ENCODE measurements at places on chromosomes 4 and X.

DNA sequence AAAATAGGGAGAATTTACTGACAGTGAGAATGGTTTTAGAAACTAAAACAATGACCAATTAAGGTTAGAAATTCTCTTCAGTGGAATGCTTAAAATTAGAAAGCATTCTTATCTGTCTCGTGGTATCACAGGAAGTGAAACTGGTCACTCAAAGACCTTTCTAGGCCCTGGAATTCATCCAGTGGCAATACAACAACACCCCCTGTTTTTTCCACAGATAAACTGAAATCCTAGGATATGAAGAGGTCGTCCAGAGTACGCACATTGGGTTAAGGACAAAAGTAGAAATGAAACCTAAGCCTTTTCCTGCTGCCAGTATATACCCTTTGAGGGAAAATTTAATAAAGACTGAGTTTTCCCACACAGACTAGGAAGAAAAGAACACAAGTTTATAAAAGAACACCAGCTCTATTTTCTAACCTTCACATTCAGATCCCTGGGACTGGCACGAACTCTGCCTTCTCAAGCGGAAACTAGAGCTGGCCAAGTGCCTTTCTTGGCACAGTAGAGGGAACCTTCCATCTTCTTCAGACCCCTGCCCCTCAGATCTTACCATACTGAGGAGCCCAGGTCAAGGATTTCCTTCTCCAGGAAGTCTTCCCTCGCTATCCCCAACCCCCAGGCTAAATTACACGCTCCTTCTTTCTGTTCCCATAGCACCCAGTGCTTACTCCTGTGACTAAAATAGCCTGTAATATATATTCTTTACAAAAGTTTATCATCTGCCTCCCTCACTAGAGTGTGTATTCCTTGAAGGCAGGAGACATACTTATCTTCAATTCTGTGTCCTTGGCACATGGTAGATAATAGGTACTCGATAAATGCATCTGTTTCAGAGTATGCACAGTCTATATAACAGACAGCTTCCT lies 16.9 kb downstream of the LHFPL1 start:
- DNase-seq = no peak

DNA sequence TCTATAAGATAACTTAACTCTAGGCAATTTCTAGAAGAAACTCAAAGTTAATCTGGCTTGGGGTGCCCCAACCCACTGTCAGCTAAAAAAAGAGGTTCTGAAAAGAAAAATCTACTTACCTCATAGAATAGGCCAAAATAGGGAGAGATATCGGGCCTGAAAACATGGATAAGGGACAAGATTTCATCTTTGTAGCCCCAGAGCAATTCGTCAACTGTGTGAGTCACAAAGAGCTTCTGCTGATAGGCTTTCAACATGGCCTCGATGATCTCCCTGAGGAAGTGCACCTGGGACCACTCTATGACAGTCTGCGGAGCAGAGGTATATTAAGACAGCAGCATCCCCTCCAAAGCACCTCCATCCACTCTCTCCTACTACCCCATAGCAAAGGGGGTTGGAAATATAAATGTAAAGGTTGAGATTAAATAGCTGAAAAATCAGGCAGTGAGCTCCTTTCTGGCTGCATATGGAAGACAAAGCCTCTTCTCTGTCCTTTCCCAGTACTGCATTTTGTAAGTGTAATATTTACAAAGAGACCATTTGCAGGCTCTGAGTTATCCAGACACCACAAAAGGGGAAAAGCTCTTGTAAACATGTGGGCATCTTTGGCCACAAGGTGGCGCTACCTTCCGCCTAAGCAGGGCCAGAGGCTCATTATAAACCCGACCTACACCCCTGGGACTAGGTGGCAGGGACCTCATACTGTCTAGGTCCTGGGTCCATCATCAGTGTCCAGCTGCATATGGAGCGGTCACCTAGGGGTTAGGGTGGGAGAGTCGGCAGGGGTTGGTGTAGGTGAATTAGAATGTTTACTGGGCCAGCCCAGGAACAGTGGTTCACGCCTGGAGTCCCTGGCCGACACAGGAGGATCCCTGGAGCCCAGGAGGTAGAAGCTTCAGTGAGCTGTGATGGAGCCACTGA lies 31.5 kb upstream of the NUP54 start:
- DNase-seq = peak; percentile 77

- no peak for DNase-seq
Observed at GRCh38 chr4:137432446-137433311, 99.6 kb downstream of the PCDH18 start.

GRCh38 chr4:75672461-75673026 lies 667 bp downstream of the G3BP2 start:
- DNase-seq = peak; percentile 79

DNA sequence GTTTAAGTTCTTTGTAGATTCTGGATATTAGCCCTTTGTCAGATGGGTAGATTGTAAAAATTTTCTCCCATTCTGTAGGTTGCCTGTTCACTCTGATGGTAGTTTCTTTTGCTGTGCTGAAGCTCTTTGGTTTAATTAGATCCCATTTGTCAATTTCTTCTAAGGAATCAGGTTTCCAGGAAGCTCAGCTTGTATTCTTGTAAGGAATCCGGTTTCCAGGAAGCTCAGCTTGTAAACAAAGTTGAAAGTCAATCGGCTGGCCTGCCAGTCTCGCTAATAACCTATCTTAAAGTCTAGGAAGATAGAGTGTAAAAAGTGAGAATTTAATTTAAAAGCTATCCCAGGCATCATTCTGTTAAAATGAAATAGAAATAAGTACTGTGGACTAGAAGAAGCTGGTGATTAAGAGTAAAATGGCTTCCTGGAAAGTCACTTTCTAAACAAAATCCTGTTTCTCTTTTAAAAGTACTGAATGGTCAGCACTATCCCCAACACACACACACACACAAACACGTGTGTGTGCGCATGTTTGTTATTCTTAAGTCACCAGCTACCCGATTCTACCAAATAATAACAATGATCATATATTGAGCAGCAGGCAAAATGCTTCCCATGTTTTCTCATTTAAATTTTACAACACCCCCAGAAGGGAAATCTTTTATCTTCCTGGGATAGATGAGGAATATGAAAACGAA lies 171.7 kb downstream of the PAPSS1 start:
- no peak for DNase-seq

DNA sequence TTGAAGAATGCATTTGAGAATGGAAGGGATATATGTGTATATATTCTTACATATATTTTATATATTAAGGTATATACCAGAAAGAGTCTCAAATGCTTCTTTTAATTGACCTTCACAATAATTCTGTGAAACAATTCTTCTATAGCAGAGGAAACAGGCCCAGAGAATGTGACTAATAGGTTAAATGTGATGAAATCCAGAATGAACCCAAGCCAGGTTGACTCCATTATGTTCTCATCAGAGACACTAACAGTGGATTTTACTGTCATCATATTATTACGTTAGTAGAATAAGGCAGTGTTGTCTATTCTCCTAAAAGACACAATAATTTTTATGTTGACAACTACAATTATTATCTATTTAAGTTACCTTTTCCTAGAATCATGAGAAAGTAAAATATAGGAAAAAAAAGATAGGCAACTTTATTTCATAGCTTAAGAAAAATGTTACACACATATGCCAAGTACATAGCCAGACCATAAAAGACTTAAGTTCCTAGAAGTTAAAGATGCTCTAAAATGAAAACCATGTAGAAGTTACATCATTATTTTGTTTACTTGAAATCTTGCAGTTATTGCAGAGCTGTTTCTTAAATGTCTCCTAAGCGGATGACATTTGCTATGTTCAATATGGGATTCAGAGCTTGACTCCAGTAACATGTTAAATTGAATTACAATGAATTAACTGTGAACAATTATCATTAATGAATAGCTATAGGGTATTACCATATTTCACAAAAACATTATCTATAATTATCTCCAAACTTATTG lies 56.2 kb upstream of the ANKRD50 start:
- no peak for DNase-seq

DNA sequence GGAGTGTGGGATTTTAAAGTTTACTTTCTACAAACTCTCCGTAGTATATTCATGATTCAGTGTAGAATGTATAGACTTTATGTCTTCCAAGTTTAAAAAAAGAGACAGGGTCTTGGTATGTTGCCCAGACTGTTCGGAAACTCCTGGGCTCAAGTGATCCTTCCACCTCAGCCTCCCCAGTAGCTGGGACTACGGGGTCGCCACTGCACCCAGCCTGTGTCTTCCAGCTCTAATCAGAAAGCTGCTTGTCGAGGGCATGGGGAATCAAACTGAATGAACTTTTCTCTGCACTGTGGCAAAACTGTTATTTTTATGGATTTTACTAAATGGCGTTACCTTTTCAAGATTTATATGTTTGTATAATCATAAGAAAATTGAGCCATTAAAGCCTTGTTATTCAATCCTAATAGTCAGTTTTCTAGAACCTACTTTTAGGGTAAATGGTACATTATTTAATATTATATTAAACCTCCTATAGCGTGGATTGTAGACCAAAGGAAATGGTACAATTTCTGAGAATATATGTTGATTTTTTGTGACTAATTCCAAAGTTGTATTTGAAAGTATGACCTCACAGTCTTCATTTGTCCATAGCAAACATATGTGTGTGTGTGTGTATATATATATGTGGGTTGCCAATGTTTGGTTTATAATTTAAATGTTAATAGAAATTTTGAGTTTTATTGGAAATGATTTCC lies 1.1 kb downstream of the BLOC1S4 start:
- no peak for DNase-seq

DNA sequence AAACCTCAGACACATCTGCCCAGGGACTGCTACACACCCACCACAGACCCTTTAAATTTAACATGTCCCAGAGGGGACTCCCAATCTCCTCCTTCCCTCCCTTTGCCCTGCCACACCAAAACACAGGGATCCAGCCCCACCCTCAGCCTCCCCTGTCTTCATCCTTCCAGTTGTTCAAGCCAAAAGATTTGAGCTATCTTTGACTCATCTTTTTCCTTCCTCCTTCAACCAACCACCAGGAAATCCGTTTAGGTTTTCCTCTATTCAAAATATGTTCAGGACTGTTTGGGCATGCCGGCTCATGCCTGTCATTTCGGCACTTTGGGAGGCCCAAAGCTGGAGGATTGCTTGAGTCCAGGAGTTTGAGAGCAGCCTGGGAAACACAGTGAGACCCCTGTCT lies 6.9 kb upstream of the STK32B start:
- DNase-seq = no peak

DNA sequence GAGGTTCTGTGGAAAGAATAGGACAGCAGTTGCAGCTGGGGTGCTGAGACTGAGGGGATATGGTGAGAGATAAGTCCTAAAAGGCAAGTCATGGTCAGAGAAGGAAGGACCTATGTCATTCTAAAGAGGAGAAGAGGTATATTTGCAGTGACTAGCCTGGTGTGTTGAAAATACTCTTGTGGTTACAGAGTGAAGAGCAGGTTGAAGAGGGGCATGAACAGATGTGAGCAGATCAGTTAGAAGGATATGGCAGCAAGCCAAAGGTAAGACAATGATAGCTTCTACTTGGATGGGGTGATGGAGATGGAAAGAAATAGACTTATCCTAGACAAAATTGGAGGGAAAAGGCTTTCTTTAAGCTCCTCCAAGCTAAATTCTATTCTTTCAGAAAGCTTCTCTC lies 469.8 kb upstream of the CPEB2 start:
- no peak for DNase-seq

- peak; percentile 23 for DNase-seq
Observed at GRCh38 chr4:118834960-118835569, 861 bp downstream of the SEC24D start.

All from T-helper 1 cell (primary cell).